HEK293T (cell line): ENCODE measurements at places on chromosomes 5 and 9.

DNA sequence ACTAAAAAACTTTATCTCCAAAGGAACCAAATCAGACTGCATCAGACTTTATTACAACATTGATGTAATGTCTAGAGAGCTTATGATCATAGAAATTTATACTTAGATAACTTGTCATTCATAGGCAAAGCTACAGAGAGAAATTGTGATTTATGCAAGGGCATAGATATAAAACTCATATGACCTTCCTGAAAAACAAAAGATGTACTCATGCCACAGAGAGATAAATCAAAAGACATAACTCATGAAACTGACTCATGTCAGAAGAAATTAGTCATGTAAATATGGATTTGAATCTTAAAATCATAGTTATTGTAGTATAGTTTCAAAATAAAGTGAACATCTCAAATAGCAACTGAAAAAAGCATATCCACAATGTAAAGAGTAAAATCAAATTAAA is 186.2 kb downstream of the GABBR2 start:
- no peak for DNase-seq

- DNase-seq: no peak
Observed at GRCh38 chr5:71925608-71926091, 181.6 kb upstream of the MAP1B start.

DNA sequence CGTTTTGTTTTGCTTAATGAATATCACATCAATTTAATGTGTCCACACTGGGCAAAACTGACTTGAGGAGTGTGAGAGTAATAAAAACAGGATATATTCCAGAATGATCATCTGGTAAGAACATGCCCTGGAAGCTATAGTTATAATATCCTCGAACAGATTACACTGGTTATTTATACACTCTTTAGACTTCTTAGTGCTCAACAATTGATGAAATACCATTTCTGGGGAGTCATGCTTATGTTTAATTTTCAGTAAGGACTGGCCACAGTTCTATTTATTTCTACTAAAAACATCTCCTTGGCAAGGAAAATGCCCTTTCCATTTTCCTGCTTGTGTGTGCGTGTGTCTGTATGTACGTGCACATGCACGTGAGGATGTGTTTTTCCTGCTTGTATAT is 205.0 kb downstream of the TRIO start:
- DNase-seq: no peak

DNA sequence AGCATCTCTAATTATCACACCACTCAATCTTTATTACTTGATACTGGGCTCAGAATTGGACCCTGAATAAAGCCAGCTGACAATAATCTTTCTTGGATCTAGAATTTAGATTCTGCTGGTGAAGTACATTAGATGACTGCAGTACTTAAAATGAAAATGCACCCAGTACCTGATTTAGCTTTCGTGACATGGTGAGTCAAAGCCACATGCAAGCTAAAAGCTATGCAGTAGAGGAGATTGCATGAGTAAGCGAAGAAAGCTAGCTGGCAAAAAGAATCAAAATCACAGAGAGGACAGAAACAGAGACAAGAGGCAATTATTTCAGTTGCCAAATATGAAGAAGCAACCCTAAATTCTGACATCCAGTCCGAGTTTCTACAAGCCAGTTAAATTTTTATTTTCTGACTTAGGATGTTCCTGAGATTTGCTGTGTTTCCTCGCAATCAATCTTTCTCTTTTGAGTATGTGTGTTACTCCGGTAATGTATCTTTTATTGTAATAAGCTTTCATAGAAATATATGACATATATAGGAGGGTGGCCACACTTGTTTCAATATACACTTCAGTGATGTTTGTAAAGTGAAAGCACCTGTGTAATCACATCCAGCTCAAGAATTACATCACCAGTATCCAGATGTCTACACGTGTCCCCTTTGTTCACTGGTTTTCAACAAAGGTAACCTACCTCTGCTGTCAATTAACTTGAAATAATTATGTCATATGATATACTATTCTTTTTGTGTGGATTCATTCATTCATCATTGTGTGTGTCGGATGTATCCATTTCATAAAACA is 101.7 kb downstream of the CDH18 start:
- no peak for DNase-seq

GRCh38 chr5:25286319-25286718 is 641.5 kb upstream of the CDH10 start:
- no peak for DNase-seq

- DNase-seq: no peak
Observed at GRCh38 chr5:156922207-156922792, 40.7 kb downstream of the TIMD4 start.

DNA sequence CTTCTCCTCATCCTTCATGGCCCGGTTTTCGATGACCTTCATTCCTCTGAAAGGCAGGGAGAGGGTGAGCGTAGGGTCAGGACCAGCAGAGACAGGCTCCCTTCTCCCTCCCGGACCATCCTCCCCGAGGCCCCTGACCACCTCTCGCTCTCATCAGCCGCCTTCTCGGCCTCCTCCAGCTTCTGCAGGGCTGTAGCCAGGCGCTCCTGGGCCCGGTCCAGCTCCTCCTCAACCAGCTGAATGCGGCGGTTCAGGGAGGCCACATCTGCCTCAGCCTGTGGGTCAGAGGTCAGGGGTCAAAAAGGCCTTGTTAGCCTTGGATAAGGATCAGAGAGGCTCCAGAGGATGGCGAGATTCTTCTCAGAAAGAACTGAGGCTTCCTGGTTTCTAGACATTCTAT is 4.2 kb downstream of the TPM2 start:
- no peak for DNase-seq

DNA sequence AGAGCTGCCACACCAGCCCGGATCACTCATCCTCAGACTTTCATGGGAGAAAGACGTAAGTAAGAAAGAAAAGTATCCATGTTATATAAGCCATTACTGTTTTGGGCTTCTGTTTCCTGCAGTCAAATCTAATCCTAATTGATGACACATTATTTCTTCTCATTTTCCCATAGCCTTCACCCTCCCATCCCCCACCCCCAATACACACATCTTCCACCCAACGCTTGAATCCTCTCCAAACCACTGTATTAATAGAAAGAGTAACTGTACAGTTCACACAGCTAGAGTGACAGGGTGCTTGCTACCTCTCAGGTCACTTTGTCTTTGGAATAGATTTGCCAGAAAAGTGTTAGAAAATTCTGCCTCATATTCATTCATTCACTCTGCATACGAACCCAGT is 69.3 kb upstream of the IL17B start:
- DNase-seq: no peak
